ENCODE measurements at places on chromosomes 7 and 10.

- no peak for DNase-seq
These were observed 91.9 kb upstream of the PRSS1 start for GRCh38 chr7:142657376-142657775.

DNA sequence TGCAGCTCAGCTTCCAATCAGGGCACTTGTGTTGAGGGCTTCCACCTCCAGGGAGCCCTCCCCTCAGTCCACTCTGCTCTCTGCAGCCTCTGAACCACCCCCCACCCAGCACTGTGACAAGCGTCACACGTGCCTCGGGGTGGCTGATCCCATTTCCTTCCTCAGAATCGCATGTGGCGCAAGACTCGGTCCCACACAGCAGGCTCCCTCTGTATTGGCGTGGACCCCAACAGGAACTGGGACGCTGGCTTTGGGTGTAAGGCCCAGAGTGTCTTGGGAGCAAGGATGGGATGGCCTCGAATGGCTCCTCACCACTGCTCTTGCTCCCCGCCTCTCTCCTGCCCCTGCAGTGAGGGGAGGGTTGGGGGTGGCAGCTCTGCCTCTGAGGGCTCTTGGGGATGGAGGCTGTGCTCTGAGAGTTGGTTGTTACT, 4.1 kb downstream of the CPA1 start:
- DNase-seq = no peak

DNA sequence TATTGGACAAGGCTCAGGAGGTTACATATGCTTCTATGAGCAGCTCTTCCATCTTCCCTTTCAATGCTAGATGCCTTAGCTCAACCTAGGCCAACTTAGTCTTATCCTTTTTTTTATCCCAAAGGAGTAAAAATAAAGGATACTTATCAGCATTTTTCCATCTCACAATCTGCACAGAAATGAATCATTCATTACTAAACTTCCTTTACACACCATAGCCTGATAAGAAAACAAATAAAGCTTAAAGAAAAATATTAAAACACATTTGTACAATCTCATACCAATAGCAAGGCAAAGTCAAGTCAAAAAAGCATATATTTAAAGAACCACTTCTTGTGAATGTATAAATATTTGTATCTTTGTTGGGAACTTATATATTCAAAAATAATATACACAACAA, 407.4 kb downstream of the GRM8 start:
- no peak for DNase-seq

- DNase-seq = no peak
These were observed 42.1 kb upstream of the ANAPC16 start for GRCh38 chr10:72173619-72174296.

DNA sequence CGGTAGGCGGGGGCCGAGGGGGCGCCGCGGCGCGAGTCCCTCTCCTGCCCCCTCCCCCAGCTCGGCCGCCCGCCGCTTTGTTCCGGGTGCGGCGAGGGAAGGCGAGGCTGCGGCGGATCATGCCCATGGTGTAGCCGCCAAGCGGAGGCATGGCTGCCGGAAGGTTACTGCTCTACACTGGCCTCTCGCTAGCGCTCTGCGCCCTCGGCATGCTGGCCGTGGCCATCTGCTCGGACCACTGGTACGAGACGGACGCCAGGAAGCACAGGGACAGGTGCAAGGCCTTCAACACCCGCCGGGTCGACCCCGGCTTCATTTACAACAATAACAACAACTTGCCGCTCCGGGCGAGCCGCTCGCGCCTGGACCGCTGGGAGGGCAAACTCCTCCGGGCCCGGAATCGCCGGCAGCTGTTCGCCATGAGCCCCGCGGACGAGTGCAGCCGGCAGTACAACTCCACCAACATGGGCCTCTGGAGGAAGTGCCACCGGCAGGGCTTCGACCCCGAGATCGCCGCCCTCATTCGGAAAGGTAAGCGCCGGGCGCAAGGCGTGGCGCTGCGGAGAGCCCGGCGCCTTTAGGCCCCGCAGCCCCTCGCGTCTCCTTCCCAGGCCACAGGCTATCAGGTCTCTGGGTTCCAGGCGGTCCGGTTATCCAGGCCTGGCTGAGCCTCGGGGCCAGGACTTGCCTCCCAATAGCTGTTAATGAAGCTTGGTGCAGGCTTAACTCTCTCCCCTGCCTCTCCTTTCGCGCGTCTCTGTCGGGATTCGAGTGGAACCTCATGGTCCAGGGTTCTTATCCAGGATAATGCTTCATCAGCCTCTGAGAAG, 513 bp downstream of the TMEM178B start:
- DNase-seq = peak; percentile 51

DNA sequence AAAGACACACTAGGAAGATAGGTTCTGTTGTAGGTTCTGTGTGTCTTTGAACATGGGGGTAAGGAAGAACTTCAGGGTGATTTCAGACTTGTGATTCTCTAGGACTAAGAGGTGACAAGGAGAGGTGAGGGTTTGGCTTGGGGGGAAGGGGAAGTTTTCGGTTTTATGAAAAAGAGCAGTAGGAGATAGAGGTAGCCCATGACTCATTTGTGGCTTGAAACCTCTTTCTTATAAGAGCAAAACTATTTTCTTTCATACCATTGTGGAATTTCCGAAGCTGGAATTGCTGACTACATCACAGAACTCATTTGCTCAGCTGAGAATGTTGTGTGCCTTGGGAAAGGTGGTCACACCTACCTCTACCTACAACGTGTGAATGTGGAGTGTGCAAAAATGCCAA, 39.6 kb upstream of the IKZF1 start:
- DNase-seq = no peak

GRCh38 chr7:101783381-101784181, 33.8 kb upstream of the CUX1 start:
- no peak for DNase-seq

- DNase-seq = no peak
These were observed 43.3 kb downstream of the GPR37 start for GRCh38 chr7:124722292-124722691.

DNA sequence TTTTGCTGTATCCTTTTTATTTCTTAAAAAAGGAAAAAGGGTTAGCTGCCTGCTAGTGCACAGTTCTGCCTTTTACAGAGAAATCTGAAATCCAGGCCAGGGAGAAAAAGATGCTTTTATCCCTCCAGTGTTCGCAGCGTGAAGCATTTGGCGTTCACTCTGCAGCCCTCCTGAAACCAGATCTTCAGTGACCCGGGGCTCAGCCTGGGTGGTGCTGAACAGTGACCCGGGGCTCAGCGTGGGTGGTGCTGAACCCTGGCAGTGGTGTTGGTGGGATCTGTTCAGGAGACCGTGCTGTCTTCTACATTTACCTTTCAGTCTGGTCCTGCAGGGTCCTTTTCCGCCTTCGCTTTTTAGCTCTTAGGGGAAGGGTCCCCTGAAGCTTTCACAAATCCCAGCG, 164.7 kb upstream of the KLF6 start:
- DNase-seq = no peak

GRCh38 chr7:86939197-86939814, 120.1 kb downstream of the ELAPOR2 start:
- peak; percentile 80 for DNase-seq

GRCh38 chr10:133260895-133261725, 15.6 kb downstream of the ADAM8 start:
- peak; percentile 66 for DNase-seq

DNA sequence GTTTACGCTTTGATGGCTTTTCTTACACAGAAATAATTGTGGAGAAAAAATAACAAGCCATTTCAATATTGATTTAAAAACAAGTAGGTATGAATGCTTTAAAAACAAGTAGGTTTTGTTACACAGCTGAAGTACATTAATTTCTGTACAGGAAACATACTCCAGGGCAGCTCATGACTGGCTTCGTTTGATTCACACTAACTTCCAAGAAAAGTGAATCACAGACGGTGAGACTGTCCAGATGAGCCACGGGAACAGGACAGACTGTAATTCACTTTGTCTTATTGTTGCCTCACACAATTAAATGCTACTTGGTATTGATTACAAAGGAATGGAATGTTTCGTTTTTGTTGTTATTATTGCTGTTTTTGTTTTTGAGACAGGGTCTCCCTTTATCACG, 26.6 kb upstream of the SNX10 start:
- no peak for DNase-seq

DNA sequence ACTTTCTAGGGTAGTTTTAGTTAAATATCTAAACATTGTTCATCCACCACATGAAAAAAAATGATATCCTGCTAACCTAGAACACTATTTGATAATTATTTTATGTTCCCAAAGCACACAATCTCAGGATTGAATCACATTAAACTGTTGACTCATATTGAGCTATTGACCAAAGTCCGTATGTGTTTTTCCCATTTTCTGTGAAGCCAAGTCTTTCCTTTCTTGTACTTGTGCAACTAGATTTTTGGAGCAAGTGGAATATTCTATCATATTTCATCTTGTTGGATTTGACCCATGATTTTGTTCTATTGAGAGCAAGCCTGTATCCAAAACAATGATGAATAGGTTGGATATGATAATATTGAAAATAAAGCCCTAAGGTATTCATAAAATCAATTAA, 164.6 kb downstream of the SKAP2 start:
- DNase-seq = no peak

- DNase-seq = no peak
These were observed 78.0 kb upstream of the CTTNBP2 start for GRCh38 chr7:117951285-117951684.

GRCh38 chr10:114802177-114802576, 19.4 kb upstream of the FHIP2A start:
- DNase-seq = no peak

DNA sequence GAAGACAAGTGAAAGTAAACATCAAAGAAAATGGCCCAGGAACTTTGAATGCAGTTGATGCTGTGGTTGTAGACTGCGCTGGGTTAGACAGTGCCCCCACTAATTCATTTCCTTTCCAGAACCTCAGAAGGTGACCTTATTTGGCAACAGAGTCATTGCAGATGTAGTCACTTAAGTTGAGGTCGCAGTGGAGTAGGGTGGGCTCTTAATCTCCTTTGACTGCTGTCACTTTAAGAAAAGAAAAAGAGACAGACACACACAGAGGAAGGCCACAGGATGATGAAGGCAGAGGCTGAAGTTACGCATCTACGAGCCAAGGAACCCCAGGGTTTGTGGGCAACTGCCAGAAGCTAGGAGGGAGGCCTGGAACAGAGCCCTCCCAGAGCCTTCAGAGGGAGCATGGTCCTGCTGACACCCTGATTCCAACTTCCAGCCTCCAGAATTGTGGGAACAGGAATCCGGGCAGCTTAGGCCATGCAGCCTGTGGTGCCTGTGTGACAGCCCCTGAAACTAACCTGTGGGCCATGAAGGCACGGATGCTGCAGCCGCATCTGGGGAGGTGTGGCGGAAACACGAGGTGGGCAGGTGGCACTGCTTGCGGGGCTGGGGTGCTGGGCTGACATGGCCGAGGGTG, 107.6 kb downstream of the PRKAG2 start:
- DNase-seq = no peak

GRCh38 chr10:102453502-102453901, 2.2 kb upstream of the C10orf95 start:
- DNase-seq = no peak

DNA sequence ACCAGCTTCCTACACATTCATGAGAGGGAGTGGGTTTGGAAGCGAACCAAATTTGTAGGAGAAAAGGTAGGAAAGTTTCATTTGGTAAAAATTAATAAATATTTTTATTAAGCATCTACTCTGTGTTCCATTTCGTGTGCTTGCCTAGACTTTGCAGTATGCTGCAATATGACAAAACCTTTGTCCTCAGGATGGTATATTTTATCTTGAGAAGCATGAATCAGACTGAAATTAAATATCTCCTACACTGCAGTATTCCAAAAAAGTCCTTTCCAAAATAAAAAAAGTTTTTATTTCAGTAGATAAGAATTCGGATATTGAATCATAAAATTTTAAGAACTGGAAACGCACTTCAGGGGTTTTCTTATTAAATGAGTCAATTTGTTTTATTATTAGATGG, 47.7 kb downstream of the ANK3 start:
- DNase-seq = no peak

DNA sequence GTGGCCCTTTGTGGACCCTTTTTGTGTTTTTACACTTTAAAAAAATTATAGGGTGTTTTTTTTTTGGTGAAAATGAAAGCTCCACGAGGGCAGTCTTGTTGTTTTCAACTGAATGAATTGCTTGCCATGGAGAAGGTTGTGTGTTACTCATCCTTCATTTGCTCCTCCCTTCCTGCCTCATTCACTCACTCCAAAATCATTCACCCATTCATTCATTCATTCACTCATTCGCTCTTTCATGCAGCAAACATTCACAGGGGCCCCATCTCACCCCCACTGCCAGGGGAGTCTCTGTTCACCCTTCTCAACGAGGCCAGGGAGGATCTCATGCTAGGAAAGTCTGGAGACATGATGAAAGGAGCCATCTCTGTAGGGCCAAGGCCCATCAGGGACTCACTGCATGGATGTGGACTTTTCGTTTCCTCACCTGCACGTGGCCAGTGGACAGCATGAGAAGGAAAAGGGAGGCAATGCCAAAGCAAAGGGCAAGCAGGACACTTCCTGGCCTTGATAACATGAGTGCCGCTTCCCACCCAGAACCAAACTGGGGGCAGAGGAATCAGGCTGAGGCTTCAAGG, 62.8 kb upstream of the COL13A1 start:
- DNase-seq = no peak

DNA sequence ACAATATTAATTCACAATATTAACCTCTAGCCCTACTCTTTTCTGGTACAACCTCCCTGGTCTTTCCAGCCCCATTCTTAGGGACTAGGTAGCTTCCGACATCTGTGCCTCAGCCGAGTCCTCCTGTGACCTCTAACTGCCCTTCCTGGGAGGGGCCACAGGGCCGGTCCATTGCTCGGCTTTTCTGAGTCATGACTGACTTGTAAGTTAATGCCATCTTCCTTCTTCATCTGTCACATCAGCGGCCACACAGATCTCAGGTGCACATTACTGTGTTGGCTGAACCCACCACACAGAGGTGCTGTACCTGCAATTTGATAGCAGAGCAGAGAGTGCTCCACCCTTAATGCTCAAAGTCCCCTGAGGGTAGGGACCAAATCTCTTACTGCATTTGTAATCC, 4.1 kb upstream of the CPA4 start:
- DNase-seq = peak; percentile 20

- DNase-seq = no peak
These were observed 227.9 kb downstream of the ZMYND11 start for GRCh38 chr10:363152-363551.

DNA sequence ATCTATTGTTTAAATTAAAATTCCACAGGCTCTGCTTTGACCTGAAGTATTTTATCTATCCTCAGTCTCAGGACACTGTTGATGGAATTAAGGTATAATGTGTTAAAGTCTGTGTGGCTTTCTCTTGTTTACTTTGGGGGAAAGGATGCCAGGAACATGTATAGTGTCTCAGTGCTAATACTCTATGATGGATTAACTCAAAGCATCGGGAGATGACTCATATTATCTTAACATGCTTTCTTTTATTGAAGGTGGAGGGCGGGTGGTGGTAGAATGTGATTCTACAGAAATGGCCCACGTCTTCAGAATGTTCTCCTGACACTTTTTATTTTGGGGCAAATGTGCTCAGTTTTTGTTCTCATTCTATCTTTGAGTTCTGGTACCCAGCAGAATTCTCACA, 189.0 kb downstream of the ANKRD30A start:
- DNase-seq = peak; percentile 52

Data from NCI-H82 (cell line).